Activated gamma-delta T cell (primary cell): ENCODE measurements at places on chromosomes 1 and 21.

DNA sequence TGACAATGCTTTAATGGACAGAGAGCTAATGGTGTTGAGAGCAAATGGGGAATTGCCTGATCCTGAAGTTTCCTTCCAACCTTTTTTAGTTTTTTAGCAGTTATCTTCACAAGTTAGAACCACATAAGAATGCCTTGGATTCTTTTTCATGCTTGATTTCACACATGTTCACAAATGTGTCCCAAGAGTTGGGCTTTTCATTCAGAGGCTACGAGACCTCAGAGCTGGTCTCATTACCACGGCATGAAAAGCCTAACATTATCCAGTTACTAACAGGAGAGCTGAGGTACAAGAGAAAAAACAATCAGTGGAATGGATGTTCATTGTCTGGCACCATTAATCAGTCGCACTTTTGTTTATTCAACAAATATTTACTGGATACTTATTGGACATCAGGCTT is 340.6 kb downstream of the ZNF326 start:
- DNase-seq = no peak

GRCh38 chr1:200872446-200873115 is at the start of gene GPR25:
Gene GPR25 (plus strand): TSS chr1:200872981. CDS start chr1:200873038, 57 bp downstream.
- DNase-seq = no peak

GRCh38 chr1:14826172-14826636 is 227.7 kb downstream of the KAZN start:
- no peak for DNase-seq

DNA sequence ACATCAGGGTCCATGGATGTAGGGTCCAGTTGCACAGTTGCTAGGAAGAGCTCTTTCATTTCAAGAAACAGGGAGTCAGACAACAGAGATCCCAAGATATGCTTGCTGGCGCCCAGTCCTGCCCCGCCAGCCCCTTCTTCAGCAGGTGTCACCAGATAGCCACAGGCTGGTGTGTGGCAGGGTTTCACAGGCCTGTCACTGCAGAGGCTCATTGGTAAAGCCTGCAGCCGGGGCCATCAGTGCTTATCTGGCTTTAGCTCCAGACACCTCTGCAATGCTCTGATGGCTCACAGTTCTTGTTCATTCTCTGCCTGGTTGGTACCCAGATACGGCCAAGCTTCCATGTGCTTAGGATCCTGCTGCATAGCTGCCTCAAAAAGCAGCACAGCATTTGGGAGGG is 12.4 kb upstream of the ZNF124 start:
- DNase-seq = no peak

- no peak for DNase-seq
Measured at GRCh38 chr1:27257155-27257554, 22.7 kb downstream of the WDTC1 start.

DNA sequence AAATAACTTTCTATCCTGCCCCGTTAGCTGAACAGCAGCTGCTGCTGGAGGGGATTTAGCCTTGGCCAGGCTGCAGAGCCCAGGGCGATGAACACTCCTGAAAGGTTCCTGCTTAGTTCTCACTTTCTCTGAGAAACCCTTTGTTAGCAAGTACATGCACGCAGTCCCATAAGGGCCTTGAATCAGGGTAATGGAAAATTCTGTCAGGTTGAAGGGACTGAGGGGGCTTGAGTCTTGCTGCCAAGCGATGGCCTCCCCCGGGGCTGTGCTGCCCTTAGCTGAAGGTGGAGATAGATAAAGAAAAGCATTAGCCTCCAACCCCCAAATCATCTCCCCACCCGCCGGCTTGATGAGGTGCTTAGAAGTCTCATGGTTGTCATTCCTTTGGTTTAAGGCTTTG is 7.9 kb downstream of the GJA5 start:
- no peak for DNase-seq

- DNase-seq = no peak
Measured at GRCh38 chr1:232317350-232317749, 312.6 kb downstream of the SIPA1L2 start.

DNA sequence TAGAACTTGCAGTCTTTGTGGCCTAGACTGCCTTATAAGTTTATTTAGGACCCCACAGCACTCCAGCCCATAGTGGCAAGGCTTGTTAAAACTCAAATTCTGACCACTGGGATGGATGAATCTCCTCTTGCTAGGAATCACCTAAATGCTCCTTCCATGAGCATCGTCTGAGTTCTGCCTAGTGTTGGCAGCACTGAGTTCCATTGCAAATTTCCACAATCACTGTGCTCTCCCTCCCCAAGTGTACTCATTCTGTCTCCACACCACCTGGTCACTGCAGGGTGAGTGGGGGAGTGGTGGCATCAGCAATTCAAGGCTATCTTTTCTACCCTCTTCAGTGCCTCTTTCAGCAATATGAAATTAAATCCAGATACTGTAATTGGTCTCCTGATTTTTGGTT is 46.7 kb upstream of the PTBP2 start:
- DNase-seq = no peak
